ENCODE measurements at places on chromosomes 5 and 9.

- H3K27ac ChIP-seq = no peak overlapping the region
- H3K4me3 ChIP-seq = no peak overlapping the region
- no peaks in the 10 kb centered on the region for H3K27me3 ChIP-seq
Measured at GRCh38 chr9:121861501-121862180, 210.2 kb downstream of the DAB2IP start.

GRCh38 chr9:109560470-109561132 lies 62.5 kb upstream of the PTPN3 start:
- H3K27ac ChIP-seq = no peak overlapping the region
- no peak for DNase-seq
- H3K4me3 ChIP-seq = no peak overlapping the region
- H3K27me3 ChIP-seq = no peaks in the 10 kb centered on the region

DNA sequence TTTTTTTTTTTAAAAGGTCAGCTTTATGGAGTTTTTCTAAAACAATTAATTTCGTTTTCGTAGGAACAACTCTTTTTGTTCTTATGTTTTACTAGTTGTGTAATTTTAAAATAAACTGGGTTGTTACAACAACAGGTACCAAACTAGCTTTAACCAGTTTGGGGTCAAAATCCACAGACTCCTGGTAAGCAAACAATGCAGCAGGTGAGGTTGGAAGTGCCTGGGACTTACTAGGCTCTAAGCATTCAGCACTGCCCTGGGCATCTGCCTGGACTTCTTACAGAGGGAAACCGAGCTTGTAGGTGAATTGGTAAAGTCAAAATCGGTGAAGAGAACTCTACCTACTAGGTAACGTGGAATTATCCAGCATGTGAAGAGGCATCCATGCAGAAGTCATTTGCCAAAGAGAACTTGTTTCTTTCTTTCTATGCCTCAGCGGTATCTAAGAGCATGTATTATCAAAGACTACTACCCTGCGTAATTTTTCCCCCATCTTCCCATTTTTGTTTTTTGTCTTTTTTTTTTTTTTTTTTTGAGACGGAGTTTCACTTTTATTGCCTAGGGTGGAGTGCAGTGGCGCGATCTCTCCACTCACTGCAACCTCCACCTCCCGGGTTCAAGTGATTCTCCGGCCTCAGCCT lies 145.4 kb downstream of the KCTD16 start:
- H3K36me3 ChIP-seq = no peaks in the 10 kb centered on the region
- H3K27me3 ChIP-seq = no peaks in the 10 kb centered on the region
- no peak overlapping the region for H3K27ac ChIP-seq
- H3K4me1 ChIP-seq = no peaks in the 10 kb centered on the region
- peak; percentile 72 for DNase-seq

GRCh38 chr9:23747088-23748075 lies 78.7 kb downstream of the ELAVL2 start:
- DNase-seq = no peak
- H3K4me3 ChIP-seq = no peak overlapping the region
- no peaks in the 10 kb centered on the region for H3K27me3 ChIP-seq

DNA sequence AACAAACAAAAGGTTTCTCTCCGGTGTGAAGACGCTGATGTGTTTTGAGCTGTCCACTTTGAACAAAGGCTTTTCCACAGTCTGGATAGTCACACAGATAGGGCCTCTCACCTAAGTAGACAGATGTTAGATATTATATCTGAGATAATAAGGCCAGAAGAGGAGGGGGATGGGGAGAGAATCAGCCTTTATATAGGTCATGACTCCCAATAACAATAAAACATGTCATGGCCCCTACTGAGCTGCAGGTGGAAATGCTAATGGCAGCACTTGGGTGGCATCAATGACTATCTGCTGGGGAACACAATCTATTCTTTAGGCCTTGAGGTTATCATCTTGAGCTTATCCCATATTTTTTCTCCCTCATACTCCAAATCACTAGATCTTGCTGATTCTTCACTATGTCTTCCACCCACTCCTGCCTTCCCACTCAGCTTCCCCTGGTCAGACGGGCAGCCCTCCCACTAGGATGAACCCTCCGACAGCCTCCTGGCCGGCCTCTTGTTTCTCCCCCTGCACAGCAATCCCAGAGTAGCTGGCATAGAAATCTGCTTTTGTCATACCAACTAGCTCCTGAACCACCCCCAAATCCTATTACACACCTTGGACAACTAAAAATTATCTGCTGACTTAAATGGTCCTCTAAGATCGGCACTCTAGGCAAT lies 11.5 kb upstream of the SLC35D2 start:
- no peaks in the 10 kb centered on the region for H3K4me1 ChIP-seq
- H3K36me3 ChIP-seq = no peaks in the 10 kb centered on the region
- DNase-seq = peak; percentile 2
- H3K27ac ChIP-seq = no peak overlapping the region

DNA sequence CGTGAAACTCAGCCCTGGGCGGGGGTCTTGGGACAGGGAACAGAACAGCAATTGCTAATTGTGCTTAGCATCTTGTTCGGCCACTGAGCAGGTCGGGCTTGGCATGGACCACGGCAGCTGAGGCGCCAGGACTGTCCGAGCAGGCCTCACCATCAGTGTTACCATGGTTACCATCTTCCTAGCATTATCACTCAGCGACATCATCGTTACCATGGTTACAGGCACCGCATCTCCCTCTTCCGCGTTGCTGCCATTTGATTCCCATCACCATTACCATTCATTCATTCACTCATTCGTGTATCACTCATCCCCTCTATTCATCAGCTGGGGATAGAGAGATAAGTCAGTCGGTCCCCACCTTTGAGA lies 81.0 kb upstream of the ZBTB43 start:
- peaks cover 63% of the 10 kb centered on the region for H3K27me3 ChIP-seq
- no peaks in the 10 kb centered on the region for H3K36me3 ChIP-seq
- peaks cover 22% of the 10 kb centered on the region for H3K4me1 ChIP-seq
- peak overlapping the region; percentile 60 for H3K4me3 ChIP-seq
- H3K27ac ChIP-seq = no peak overlapping the region

GRCh38 chr9:119588874-119589744 lies 219.9 kb upstream of the BRINP1 start:
- no peaks in the 10 kb centered on the region for H3K27me3 ChIP-seq
- no peak overlapping the region for H3K4me3 ChIP-seq
- no peak overlapping the region for H3K27ac ChIP-seq
- no peaks in the 10 kb centered on the region for H3K36me3 ChIP-seq
- H3K4me1 ChIP-seq = no peaks in the 10 kb centered on the region

GRCh38 chr9:13175732-13176131 lies 103.8 kb downstream of the MPDZ start:
- no peaks in the 10 kb centered on the region for H3K36me3 ChIP-seq
- H3K4me1 ChIP-seq = no peaks in the 10 kb centered on the region
- no peaks in the 10 kb centered on the region for H3K27me3 ChIP-seq
- no peak overlapping the region for H3K27ac ChIP-seq
- peak; percentile 28 for DNase-seq

DNA sequence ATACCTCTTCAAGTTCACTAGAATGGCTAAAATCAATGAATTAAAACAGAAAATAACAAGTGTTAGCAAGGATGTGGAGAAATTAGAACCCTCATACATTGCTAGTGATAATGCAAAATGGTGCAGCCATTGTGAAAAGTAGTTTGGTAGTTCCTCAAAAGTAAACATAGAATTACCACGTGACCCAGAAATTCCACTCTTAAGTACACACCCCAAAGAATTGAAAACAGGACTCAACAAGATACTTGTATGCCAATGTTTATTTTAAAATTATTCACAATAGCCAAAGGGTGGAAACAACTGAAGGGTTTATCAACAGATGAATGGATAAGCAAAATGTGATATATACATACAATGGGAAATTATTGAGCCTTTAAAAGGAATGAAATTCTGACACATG lies 70.3 kb downstream of the BARX1 start:
- H3K4me3 ChIP-seq = no peak overlapping the region
- H3K36me3 ChIP-seq = no peaks in the 10 kb centered on the region
- H3K27ac ChIP-seq = no peak overlapping the region

- H3K36me3 ChIP-seq = no peaks in the 10 kb centered on the region
- no peak overlapping the region for H3K4me3 ChIP-seq
- DNase-seq = no peak
- no peaks in the 10 kb centered on the region for H3K4me1 ChIP-seq
- no peaks in the 10 kb centered on the region for H3K27me3 ChIP-seq
Measured at GRCh38 chr5:85017261-85017660, 632.6 kb upstream of the EDIL3 start.

DNA sequence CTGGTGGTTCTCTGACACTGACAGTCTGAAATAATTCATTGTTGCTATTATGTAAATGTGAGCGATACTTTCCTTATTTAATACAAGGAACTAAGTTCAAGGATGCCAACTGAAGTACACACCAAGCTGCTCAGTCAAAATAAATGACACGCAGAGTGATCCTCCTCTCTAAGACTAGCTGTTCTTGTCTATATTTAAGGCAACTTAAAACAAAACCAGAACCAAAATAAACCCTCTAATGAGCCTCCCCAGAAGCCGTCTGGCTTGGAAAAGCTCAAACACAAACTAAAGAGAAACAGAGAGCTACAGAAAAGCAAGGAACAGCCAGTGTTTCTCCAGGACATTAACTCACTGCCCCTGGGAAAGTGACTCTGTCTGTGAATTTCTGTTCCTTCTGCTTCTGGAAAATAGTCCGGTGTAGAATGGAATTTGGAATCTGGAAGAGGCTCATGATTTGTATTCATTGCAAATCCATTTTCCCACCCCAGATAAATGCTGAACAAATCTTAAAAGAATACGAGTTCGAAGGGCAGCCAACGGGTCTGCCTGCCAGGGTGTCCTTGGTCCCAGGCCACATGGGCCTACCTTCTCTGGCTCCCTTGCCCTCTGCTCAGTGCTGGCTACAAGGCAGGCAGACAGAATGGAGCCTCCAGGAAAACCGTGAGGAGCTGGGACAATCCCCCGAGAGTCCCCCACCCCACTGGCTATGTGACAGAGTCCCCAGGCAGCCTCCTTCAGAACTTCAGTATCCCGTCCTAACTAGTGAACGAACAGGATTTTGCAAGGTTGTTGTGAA lies 14.8 kb downstream of the GGTA1 start:
- no peaks in the 10 kb centered on the region for H3K36me3 ChIP-seq
- peaks cover 51% of the 10 kb centered on the region for H3K4me1 ChIP-seq
- peak overlapping the region; percentile 70 for H3K27ac ChIP-seq
- no peak overlapping the region for H3K4me3 ChIP-seq
- no peaks in the 10 kb centered on the region for H3K27me3 ChIP-seq
- no peak for DNase-seq

GRCh38 chr9:130110166-130110565 lies 56.5 kb downstream of the GPR107 start:
- peaks cover 18% of the 10 kb centered on the region for H3K36me3 ChIP-seq
- DNase-seq = no peak
- H3K27me3 ChIP-seq = no peaks in the 10 kb centered on the region
- H3K4me3 ChIP-seq = no peak overlapping the region

DNA sequence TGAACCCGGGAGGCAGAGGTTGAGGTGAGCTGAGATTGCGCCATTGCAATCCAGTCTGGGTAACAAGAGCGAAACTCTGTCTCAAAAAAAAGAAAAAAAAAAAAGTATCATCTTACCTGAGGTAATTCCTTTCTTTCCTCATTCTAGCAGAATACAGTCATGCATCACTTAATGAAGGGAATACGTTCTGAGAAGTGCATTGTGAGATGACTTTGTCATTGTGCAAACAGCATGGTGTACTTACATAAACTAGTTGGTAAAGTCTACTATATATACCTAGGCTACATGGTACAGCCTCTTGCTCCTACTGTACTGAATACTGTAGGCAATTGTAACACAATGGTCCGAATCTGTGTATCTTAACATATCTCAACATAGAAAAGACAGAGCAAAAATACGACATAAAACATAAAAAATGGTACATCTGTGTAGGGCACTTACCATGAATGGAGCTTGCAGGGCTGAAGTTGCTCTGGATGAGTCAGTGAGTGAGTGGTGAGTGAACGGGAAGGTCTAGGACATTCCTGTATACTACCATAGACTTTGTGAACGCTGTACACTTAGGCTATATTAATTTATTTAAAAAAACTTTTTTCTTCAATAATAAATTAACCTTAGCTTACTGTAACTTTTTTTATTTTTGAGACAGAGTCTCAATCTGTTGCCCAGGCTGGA lies 100.4 kb downstream of the GLDC start:
- H3K36me3 ChIP-seq = no peaks in the 10 kb centered on the region
- DNase-seq = no peak
- H3K4me3 ChIP-seq = no peak overlapping the region
- no peak overlapping the region for H3K27ac ChIP-seq

DNA sequence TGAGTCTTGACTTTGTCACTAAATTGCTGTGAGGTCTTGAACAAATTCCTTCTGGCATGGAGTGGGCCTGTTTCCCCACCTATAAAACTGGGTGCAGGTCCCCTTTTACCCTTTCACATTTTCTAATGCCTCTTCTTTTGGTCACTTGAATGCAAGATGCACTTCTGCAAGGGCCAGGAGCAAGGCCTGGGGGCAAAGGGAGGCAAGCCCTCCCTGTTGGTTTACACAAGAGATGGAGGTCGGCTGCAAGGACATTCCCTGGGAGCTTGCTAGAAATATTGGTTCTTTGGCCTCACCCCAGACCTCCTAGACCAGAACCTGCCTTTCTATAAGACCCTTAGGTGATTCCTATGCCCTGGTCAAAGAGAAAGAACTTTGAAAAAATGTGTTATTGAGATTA lies 5.8 kb downstream of the FOXE1 start:
- no peaks in the 10 kb centered on the region for H3K36me3 ChIP-seq
- no peak overlapping the region for H3K27ac ChIP-seq
- no peak for DNase-seq
- H3K4me3 ChIP-seq = no peak overlapping the region
- H3K27me3 ChIP-seq = peaks cover 35% of the 10 kb centered on the region
- peaks cover 4% of the 10 kb centered on the region for H3K4me1 ChIP-seq

GRCh38 chr9:14312719-14313377 lies 1.1 kb downstream of the NFIB start:
- no peaks in the 10 kb centered on the region for H3K36me3 ChIP-seq
- H3K27ac ChIP-seq = peak overlapping the region; percentile 98
- H3K4me3 ChIP-seq = peak overlapping the region; percentile 83
- peaks cover 26% of the 10 kb centered on the region for H3K4me1 ChIP-seq
- DNase-seq = no peak
- peaks cover 10% of the 10 kb centered on the region for H3K27me3 ChIP-seq

GRCh38 chr5:150044329-150044681 lies 42.0 kb downstream of the CSF1R start:
- no peak for DNase-seq
- H3K27ac ChIP-seq = no peak overlapping the region
- H3K36me3 ChIP-seq = peaks cover 78% of the 10 kb centered on the region
- peaks cover 8% of the 10 kb centered on the region for H3K4me1 ChIP-seq
- H3K4me3 ChIP-seq = no peak overlapping the region
- no peaks in the 10 kb centered on the region for H3K27me3 ChIP-seq

- no peaks in the 10 kb centered on the region for H3K4me1 ChIP-seq
- no peak for DNase-seq
- H3K27me3 ChIP-seq = no peaks in the 10 kb centered on the region
- no peak overlapping the region for H3K4me3 ChIP-seq
- no peak overlapping the region for H3K27ac ChIP-seq
Measured at GRCh38 chr9:28234133-28234893, 661.0 kb upstream of the C9orf72 start.

- H3K27ac ChIP-seq = no peak overlapping the region
- H3K27me3 ChIP-seq = no peaks in the 10 kb centered on the region
- H3K36me3 ChIP-seq = no peaks in the 10 kb centered on the region
- H3K4me1 ChIP-seq = no peaks in the 10 kb centered on the region
Measured at GRCh38 chr9:28547527-28547926, 974.2 kb upstream of the C9orf72 start.
